Right ventricle myocardium inferior (tissue), 1 donor: ENCODE measurements at places on chromosomes 5 and 9.

- DNase-seq = no peak
Observed at GRCh38 chr5:139667730-139668063, 19.5 kb downstream of the CXXC5 start.

DNA sequence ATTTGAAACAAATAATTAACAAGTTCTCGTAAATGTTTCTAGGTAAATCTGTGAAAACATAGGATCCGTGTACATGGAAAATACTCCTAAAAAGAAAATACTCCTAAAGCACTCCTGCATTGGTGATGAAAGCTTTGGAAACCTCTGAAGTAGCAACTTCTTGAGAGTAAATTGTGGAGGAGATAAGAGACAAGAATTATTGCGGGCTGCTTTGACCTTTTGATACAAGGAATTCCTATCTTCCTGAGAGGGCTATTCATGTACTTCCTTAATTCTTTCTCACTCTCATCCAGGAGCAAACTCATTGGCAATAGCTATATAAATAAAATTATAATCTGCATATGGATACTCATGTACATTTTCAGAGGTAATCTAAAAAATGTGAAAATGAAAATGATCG lies 158.4 kb upstream of the PIK3R1 start:
- DNase-seq = no peak

DNA sequence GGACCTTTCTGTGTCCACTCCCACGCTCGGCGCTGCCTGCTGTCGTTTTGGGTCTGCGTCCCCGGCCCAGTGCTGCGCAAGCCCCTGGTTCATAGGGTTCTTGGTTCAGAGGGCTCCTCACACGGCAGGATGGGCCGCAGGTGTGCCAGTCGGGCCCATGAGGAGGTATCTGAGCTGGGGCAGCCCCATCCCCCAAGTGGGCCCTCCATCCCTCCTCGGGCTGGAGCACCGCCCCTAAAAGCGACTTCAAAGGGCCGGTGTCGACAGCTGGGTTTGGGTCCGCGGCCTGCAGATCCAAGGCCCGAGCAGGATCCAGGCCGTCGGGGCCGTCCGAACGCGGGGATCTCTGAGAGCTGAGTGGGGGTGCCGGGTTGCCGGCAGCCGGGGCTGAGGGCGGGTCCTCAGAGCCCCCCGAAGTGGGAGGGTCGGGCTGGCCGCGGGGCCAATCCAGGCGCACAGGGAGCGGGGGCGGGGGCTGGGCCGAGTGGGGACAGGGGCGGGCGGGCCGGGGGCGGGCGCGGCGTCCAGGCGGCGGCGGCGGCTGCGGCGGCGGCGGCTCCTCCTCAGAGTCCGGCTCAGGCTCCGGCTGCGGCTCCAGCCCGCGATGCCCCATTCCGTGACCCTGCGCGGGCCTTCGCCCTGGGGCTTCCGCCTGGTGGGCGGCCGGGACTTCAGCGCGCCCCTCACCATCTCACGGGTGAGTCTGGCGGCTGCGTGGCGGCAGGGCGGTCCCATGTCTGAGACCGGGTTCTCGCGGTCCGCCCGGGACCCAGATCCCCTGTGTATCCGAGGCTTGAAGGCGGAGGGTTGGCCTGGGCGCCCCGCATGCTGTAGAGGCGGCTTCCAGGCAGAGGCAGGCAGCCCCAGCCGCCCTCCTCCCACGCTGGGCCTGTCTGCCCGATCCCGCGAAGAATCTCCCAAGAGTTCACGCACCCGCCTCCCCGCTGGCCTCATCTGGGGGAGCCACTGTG lies at the start of gene PDLIM4:
TSS of gene PDLIM4 (plus strand) at position 566 of the 971 bp plus-strand sequence. CDS start at position 605, 39 bp downstream.
- DNase-seq = no peak

- no peak for DNase-seq
Observed at GRCh38 chr5:168612996-168613395, 33.8 kb upstream of the PANK3 start.

DNA sequence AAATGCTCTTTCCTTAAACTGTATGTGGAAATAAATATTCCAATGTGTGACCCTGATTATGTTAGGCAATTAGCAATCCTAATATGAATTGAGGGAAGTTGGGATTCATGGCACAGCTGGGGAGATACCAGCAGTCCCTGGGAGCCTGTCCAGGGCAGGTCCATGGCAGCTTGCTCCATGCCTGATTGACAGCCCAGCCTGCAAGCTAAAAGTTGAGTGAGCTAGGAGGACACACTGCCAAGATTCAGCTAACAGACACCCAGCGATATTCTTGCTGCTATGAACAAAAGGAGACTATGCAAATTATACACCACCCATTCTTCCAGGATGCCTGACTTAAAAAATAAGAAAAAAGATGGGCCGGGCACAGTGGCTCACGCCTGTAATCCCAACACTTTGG lies 6.2 kb downstream of the TGFBI start:
- peak; percentile 77 for DNase-seq

- DNase-seq = peak; percentile 85
Observed at GRCh38 chr9:127778280-127779135, at the start of gene SH2D3C. Gene SH2D3C (minus strand): TSS chr9:127778666. CDS start chr9:127778627, 39 bp downstream.

DNA sequence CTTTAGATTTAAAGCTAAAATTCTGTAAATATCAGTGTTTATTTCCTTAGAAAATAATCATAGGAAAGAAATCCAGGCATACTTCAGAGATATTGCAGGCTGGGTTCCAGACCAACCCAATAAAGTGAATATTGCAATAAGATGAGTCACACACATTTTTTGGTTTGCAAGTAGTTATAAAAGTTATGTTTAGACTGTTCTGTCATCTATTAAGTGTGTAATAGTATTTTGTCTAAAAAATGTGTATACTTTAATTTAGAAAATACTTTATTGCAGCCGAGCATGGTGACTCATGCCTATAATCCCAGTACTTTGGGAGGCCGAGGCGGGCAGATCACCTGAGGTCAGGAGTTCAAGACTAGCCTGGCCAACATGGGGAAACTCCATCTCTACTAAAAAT lies 6.9 kb upstream of the RIC1 start:
- no peak for DNase-seq

DNA sequence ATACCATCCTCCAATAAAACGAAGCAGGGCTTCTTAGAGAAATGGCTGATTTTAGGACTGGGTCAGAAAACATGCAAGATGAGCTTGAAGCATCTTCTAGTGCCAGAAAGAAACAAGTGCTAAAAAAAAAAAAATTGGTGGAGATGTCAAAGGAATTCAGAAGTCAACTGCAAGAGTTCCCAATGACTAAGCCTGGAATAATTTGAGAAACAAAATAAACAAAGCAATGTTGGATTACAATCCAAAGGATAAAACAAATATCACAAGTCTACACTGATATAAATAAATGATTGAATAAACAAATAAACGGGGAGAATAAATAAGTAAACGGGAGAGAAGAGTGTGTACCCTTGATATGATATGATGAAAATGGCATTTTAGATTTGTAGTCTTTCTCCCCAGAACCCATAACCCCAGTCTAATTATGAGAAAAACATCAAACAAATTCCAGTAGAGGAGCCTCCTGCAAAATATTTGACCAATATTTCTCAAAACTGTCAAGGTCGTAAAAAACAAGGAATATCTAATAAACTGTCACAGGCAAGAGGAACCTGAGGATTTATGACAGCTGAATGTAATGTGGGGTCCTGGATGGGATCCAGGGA lies 63.5 kb upstream of the CCL21 start:
- no peak for DNase-seq

GRCh38 chr5:169424670-169425378 lies 123.9 kb upstream of the SLIT3 start:
- DNase-seq = no peak

GRCh38 chr9:89563571-89564345 lies 41.1 kb upstream of the GADD45G start:
- DNase-seq = no peak

DNA sequence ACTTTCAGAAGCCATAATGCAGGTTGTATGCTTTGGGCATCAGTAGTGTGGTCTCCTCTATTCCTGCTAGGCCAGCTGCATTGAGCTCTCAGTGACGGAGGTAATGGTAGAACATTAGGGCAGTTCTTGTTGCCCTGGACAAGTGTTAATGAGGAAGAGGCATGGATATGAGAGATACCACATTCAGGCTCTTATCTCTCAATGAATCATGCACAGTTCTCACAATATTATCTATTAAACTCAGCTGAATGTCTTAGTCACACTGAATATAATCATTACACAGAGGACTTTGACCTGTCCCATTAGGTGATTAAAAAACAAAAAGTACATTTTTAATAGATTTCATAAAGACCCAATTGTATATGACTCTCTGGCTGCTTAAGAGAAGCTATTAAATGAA lies 76.6 kb upstream of the SSBP2 start:
- DNase-seq = no peak

DNA sequence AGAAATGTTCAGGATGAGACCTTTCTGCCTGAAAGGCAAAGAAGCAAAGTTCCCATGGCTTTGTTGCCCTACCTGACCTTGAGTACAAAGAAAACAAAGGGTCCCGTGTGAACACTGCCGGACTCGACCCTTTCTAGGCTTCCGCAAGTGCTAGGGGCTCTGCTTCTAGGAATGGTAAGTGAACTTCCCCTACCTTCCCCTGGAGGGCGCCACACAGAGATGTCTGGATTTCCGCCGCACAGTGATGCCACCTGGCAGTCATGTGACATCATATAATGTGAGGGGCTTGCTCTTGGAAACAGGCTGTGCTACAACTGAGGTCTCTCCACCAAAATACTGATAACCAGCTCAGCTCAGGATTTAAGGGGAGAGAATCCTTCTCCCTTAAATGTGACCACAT lies 56.6 kb downstream of the HSD17B3 start:
- DNase-seq = no peak

GRCh38 chr5:143759396-143760130 lies 52.4 kb upstream of the HMHB1 start:
- DNase-seq = no peak
